ENCODE measurements at places on chromosomes 7 and 10.

- DNase-seq, result no peak
Observed at GRCh38 chr10:114545071-114545470, 113.0 kb downstream of the ABLIM1 start.

DNA sequence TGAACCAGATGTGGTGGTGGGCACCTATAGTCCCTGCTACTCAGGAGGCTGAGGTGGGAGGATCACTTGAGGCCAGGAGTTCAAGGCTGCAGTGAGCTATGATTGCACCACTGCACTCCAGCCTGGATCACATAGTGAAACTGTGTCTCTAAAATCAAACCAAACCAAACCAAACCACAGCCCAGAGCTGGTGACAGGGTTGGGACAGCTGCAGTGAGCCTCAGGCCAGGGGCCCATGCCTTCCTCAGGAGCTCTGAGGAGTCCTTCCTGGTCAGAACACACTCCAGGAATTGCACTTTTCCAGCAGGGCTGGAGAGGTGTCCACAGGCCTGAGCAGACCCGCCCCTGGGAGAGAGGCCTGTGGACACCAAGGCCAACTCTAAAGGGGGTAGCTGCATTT, 32.5 kb upstream of the OCM2 start:
- DNase-seq, result no peak

DNA sequence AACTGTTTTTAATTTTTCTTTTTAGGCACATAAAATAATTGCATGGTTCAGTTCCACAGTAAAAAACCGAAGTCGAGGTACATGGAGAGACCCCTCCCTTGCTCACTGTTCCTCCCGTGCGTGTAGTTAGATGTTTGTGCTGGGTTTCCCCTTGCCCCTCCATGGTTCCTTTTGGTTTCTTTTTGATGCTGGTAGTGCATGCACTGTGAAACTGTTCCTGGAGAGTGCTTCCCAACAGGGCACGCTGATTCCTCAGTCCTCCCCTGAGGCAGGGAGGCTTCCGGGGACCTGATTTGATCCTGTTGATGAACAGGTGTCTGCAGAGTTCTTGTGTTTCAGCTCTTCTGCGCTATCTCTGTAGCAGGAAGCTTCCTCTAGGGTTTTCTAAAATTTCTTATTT, 69.5 kb downstream of the ADCY1 start:
- DNase-seq, result no peak

GRCh38 chr7:27344471-27344870, 101.9 kb downstream of the EVX1 start:
- no peak for DNase-seq

- peak; percentile 17 for DNase-seq
Observed at GRCh38 chr10:78852466-78853240, 216.1 kb upstream of the ZMIZ1 start.

DNA sequence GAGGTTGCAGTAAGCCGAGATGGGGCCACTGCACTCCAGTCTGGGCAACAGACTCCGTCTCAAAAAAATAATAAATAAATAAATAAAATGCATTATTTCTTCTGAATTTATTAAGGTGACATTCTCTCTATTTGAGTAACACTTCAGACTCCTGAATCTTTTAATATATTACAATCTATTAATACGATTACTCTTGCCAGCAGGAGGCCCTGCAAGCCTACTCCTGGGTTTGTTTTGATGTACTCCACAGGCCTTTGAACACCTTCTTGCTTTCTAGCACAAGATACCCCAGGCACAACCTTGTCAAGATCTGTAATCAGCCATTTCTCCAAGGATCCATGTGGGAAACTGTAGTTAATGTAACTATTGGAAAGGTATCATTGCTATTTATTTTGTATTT, 63.5 kb downstream of the COBL start:
- no peak for DNase-seq

- DNase-seq, result no peak
Observed at GRCh38 chr10:82377608-82378007, 502.6 kb downstream of the NRG3 start.
